ENCODE measurements at places on chromosomes 1 and 21. TPM values are rescaled to one million over a fixed set of nuclear protein-coding genes. Genes with fewer than 3 reads are reported as not detected.

Gene UBE2Q1
- total RNA-seq = 27.3 TPM

Gene BEST4
- total RNA-seq = 0.63 TPM

Gene NHLH1
- 0.69 TPM for total RNA-seq

Gene FAM229A
- 0.27 TPM for total RNA-seq

GRCh38 chr21:35199733-35200015, 150.6 kb upstream of the RUNX1 start:
- no peak overlapping the region for H3K27ac ChIP-seq
- DNase-seq = no peak
- no peaks in the 10 kb centered on the region for H3K4me1 ChIP-seq
- H3K36me3 ChIP-seq = no peaks in the 10 kb centered on the region
- H3K27me3 ChIP-seq = no peaks in the 10 kb centered on the region

DNA sequence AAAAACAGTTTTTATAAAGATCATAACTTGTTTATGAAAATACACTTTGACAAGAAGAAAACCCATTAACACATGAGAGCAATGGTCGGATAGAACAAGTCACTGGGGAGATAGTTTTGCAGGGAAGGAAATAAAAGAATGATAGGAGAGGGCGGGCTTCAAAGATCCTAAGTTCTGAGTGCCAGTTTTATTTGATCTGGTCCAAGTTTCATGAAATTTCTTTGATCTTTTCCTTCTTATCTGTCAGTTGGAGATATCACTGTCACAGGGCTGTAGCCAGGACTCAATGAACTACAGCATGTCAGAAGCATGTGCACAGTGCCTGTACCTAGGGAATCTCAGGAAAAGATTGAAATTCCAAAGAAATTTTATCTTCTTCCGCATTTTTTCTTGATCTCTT, 36.5 kb downstream of the CHRM3 start:
- no peak for DNase-seq
- H3K36me3 ChIP-seq = no peaks in the 10 kb centered on the region
- H3K4me1 ChIP-seq = no peaks in the 10 kb centered on the region
- H3K27me3 ChIP-seq = no peaks in the 10 kb centered on the region
- H3K27ac ChIP-seq = no peak overlapping the region
- no peak overlapping the region for H3K4me3 ChIP-seq

- no peaks in the 10 kb centered on the region for H3K4me1 ChIP-seq
- no peaks in the 10 kb centered on the region for H3K27me3 ChIP-seq
- peak; percentile 40 for DNase-seq
Measured at GRCh38 chr1:77948841-77949424, 29.9 kb downstream of the FUBP1 start.

- no peaks in the 10 kb centered on the region for H3K36me3 ChIP-seq
- H3K27ac ChIP-seq = no peak overlapping the region
- H3K27me3 ChIP-seq = no peaks in the 10 kb centered on the region
- H3K4me1 ChIP-seq = no peaks in the 10 kb centered on the region
- no peak overlapping the region for H3K4me3 ChIP-seq
Measured at GRCh38 chr1:211910913-211911485, 80.4 kb upstream of the LPGAT1 start.

- H3K36me3 ChIP-seq = no peaks in the 10 kb centered on the region
- DNase-seq = no peak
- H3K4me1 ChIP-seq = no peaks in the 10 kb centered on the region
- H3K27ac ChIP-seq = no peak overlapping the region
- H3K4me3 ChIP-seq = no peak overlapping the region
- no peaks in the 10 kb centered on the region for H3K27me3 ChIP-seq
Measured at GRCh38 chr1:44389437-44389836, 15.6 kb upstream of the RNF220 start.

Data from GM23338 (cell line).